ENCODE measurements at places on chromosomes 13 and 19. TPM values are rescaled to one million over a fixed set of nuclear protein-coding genes. Genes with fewer than 3 reads are reported as not detected.
A peak's percentile ranks its signal among the peaks of the same experiment; 100 is the strongest.

DNA sequence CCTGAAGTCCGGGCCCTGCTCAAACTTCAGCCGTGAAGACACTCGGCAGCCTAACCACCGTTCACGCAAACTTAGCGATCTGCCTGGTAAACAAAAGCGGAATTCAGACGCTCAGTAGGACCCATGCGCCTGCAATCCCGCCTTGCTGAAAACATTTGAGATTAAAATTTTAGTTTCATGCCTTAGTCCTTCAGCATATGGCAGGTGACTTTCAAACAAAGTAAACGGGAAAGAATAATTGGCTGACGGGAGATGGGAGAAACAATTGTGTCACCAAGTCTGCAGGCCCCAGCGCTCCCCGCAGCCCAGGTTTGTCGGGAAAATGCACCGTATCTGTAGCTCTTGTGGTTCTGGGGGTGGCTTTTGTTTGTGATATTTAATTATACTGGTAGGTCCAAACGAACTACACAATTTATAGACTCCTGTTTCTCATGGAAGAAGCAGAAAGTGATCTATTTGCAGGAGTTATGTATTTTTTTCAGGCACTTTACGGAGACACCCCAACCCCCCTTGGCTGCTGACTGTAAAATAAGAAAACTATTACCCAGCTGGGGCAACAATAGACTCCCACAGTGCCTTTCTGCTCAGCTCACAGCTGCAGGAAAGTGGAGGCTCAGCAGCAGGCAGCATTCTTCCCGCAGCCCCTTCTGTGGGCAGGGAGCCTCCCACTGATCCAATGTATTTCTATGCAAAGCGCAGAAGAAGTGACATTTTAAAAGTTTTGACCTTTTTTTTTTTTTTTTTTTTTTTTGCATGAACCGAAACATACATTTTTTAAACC lies 94.8 kb downstream of the SOX1 start:
- no peaks in the 10 kb centered on the region for H3K36me3 ChIP-seq
- no peaks in the 10 kb centered on the region for H3K4me1 ChIP-seq
- no peak overlapping the region for H3K27ac ChIP-seq
- peaks cover 52% of the 10 kb centered on the region for H3K27me3 ChIP-seq
- H3K4me3 ChIP-seq: no peak overlapping the region

The ZFP28 gene
- total RNA-seq: 6.3 TPM

The USHBP1 gene
- total RNA-seq: 4.8 TPM

DNA sequence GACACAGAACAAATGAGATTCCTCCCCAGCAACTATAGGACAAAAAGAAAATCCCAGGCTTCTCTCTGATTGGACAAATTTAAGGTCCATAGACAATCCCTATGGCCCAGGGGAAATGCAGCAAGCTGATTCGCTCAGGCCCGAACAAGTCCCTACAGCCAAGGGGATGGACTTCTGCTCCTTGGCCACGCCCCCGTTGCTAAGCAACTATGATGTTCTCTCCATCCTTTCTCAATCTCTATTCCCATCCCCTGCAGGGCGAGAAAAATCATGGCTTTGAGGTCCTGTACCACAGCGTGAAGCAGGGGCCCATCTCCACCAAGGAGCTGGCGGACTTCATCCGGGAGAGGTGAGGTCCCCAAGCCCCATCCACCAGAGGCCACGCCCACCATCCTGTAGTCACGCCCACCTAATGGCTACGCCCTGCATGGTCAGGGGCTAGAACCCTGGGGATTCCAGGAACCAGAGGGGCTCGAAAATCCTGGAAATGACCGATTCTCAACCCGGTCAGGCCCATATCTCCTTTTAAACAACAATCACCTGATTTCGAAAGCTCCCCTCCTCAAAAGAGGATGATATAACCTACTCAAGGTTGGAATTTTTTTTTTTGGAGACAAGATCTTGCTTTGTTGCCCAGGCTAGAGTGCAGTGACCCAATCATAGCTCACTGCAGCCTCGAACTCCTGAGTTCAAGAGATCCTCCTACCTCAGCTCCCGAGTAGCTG lies 11.4 kb downstream of the FCHO1 start:
- no peak overlapping the region for H3K27ac ChIP-seq
- H3K36me3 ChIP-seq: peaks cover 6% of the 10 kb centered on the region
- H3K27me3 ChIP-seq: no peaks in the 10 kb centered on the region
- no peak overlapping the region for H3K4me3 ChIP-seq

The SPC24 gene
- total RNA-seq: 12.1 TPM

DNA sequence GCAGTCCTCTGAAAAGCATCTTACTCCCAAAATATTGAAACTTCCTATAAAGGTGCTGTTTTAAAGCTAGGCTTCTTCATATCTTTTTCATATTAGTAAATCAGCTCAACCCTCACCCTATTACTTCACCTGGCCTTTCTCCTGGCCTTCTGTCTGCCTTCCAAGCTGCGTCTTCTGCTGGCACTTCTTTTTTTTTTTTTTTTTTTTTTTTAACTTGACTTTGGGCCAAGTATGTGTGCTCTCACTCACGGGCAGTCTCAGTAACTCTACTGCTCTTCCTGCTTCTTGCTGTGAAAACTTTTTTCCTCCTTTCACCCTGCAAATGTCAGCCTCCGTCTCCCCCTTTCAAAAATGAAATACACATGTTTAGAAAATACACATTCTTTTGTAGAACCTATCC lies 41.2 kb upstream of the KCTD4 start:
- no peak overlapping the region for H3K27ac ChIP-seq
- no peak for DNase-seq
- peaks cover 8% of the 10 kb centered on the region for H3K4me1 ChIP-seq
- no peaks in the 10 kb centered on the region for H3K36me3 ChIP-seq
- no peak overlapping the region for H3K4me3 ChIP-seq
- H3K27me3 ChIP-seq: no peaks in the 10 kb centered on the region

GRCh38 chr19:44202470-44202869 lies 9.9 kb upstream of the ZNF227 start:
- no peak overlapping the region for H3K27ac ChIP-seq
- no peak for DNase-seq
- H3K36me3 ChIP-seq: no peaks in the 10 kb centered on the region
- H3K4me3 ChIP-seq: no peak overlapping the region

DNA sequence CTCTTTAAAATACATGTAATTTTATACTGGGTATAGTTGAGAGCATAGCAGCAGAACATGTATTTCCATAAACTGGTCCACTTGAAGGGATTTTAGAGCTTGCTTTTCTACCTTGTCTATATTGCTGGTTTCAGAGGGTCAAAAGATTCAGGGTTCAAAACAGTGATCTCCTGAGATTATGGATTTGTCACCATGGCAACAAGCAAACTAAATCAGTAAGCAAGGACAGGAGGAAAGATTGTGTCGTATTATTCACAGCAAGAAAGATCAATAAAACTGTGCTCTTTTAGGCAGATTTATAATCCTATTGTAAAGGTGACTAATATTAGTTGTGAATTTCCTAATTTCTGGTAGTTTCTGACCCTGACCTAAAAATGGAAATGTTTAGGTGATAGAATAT lies 496.4 kb downstream of the LMO7 start:
- no peaks in the 10 kb centered on the region for H3K4me1 ChIP-seq
- DNase-seq: no peak
- no peaks in the 10 kb centered on the region for H3K36me3 ChIP-seq
- H3K4me3 ChIP-seq: no peak overlapping the region
- no peak overlapping the region for H3K27ac ChIP-seq

The FXYD3 gene
- 207 TPM for total RNA-seq

The ZNF418 gene
- 8.0 TPM for total RNA-seq

- H3K36me3 ChIP-seq: no peaks in the 10 kb centered on the region
- no peak overlapping the region for H3K4me3 ChIP-seq
- H3K27ac ChIP-seq: no peak overlapping the region
Measured at GRCh38 chr19:54230031-54230430, 7.2 kb upstream of the LILRB3 start.

The PTGIR gene
- 12.1 TPM for total RNA-seq

DNA sequence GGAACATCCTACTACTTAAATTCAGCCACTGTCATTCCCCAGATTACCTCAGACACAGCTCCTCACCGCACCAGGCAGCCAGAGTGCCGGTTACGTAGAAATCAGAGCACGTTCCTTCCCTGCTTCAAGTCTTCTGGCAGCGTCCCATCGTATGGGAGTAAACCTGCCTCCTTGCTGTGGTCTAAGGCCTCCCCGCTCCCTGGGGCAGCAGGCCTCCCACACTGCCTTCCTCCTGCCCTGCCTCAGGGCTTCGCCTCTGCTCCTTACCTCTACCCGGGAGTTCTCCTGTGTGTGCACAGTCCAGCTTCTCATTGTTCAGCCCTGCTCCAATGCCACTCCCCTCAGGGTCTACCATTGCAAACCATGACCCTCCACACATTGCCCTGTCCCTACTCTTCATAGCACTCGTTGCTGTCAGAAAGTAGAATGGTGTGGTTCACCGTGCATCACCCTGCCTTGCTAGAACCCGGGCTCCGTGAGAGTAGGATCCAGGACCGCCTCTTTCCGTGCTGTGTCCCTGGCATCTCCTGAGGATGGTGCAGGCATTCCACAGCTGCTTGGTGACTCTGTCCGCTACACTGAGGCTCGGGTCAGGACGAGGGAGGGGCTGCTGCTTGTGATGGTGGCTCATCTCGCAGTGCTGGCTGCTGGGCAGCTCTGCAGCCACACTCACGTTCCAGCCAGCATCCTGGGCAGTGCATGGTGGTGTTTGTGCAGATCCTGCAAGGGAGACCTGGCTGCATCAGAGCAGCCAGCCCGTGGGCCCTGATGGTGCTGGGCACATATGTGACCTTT lies 6.9 kb downstream of the POP4 start:
- H3K36me3 ChIP-seq: peaks cover 81% of the 10 kb centered on the region
- DNase-seq: no peak
- no peaks in the 10 kb centered on the region for H3K27me3 ChIP-seq
- H3K27ac ChIP-seq: no peak overlapping the region
- no peaks in the 10 kb centered on the region for H3K4me1 ChIP-seq

GRCh38 chr13:50726164-50726563 lies 117.3 kb downstream of the DLEU7 start:
- H3K27me3 ChIP-seq: no peaks in the 10 kb centered on the region
- H3K4me3 ChIP-seq: no peak overlapping the region
- no peak for DNase-seq
- H3K4me1 ChIP-seq: no peaks in the 10 kb centered on the region
- H3K27ac ChIP-seq: no peak overlapping the region
- no peaks in the 10 kb centered on the region for H3K36me3 ChIP-seq

GRCh38 chr13:80052286-80052685 lies 288.6 kb downstream of the SPRY2 start:
- H3K27ac ChIP-seq: no peak overlapping the region
- DNase-seq: no peak
- H3K4me3 ChIP-seq: no peak overlapping the region

DNA sequence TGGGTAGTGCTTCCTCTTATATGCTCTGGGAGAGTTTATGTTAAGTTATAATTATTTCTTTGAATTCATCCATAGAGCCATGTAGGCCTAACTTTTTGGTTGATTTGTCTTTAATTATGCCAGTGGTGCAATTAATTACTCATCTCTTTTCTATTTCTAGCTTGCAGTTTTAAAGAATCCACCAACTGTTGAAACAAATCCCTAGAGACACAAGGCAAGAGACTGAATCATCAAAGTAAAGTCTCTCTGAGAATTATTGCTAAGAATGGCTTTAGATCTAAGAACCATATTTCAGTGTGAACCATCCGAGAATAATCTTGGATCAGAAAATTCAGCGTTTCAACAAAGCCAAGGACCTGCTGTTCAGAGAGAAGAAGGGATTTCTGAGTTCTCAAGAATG lies 5.9 kb upstream of the ZNF551 start:
- H3K36me3 ChIP-seq: no peaks in the 10 kb centered on the region
- DNase-seq: no peak
- H3K4me1 ChIP-seq: no peaks in the 10 kb centered on the region
- no peak overlapping the region for H3K4me3 ChIP-seq
- H3K27ac ChIP-seq: no peak overlapping the region

- no peak for DNase-seq
- no peaks in the 10 kb centered on the region for H3K4me1 ChIP-seq
- H3K27me3 ChIP-seq: peaks cover 56% of the 10 kb centered on the region
- no peaks in the 10 kb centered on the region for H3K36me3 ChIP-seq
- H3K4me3 ChIP-seq: no peak overlapping the region
Measured at GRCh38 chr19:13297023-13297422, 146.8 kb downstream of the IER2 start.

GRCh38 chr19:49475191-49475917 lies 1.3 kb downstream of the FLT3LG start:
- H3K4me3 ChIP-seq: peak overlapping the region; percentile 58
- no peak overlapping the region for H3K27ac ChIP-seq
- H3K4me1 ChIP-seq: no peaks in the 10 kb centered on the region
- no peaks in the 10 kb centered on the region for H3K27me3 ChIP-seq
- no peak for DNase-seq

- peaks cover 41% of the 10 kb centered on the region for H3K27me3 ChIP-seq
- no peaks in the 10 kb centered on the region for H3K4me1 ChIP-seq
- no peaks in the 10 kb centered on the region for H3K36me3 ChIP-seq
- DNase-seq: no peak
- H3K4me3 ChIP-seq: no peak overlapping the region
- no peak overlapping the region for H3K27ac ChIP-seq
Measured at GRCh38 chr19:50949861-50950260, 3.0 kb downstream of the KLK5 start.

The ZNF681 gene
- total RNA-seq: 2.6 TPM

The ACP4 gene
- total RNA-seq: not detected

DNA sequence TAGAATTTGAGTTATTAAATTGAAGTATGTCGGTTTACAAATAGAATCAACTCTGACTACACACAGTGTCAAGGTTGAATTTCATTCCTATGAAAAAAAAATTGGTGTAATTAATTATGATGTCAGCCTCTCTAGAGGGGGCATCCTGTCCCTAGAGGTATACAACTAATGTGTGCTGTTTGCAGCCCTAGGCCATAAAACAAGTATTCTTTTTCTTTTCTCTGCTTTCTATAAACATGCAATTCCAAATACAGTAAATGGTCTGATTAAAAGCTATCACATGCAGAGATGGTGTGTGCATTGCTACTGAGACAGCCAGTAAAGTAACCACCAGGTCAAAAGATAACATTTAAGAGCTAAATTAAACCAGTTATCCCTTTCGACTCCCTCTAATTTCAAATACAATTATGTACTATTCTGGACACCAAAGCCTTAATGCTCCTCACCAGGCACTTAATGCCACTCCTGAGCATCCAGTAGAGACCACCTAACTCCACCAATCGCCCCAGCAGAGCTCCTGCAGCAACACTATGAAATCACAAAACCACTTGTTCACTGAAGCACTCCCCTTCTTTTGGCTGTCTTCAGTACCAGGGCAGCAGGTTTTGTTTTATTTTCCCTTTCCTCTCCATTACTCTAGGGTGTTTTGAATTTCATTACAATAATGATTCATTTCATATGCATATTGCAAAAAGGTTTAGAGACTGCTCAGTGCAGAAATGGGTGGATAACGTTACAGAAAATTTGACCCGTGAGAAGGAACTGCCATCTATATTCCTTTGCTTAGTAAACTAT lies 426.9 kb downstream of the PCDH9 start:
- no peaks in the 10 kb centered on the region for H3K4me1 ChIP-seq
- no peaks in the 10 kb centered on the region for H3K36me3 ChIP-seq
- no peak overlapping the region for H3K4me3 ChIP-seq
- no peaks in the 10 kb centered on the region for H3K27me3 ChIP-seq
- no peak for DNase-seq

DNA sequence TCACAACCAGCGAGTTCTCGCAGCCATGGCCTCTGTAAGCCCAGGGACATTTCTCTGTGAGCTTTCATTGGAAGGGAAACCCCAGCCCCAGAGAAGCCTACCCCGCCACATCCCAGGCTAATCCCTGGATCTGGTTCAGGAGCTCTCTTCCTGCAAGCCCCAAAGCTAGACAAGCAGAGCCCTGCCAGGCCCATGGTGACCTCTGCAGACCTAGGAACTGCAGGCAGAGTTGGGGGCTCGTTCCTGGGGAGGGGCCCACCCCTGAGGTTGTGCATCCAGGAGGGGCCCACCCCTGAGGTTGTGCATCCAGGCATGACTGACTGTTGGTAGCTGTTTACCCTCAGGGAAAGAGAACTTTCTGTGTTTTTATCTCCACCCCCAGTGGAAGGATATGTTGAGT lies 21.7 kb downstream of the KCTD15 start:
- H3K4me3 ChIP-seq: no peak overlapping the region
- H3K4me1 ChIP-seq: peaks cover 71% of the 10 kb centered on the region
- H3K27ac ChIP-seq: no peak overlapping the region
- no peaks in the 10 kb centered on the region for H3K27me3 ChIP-seq
- no peak for DNase-seq

Data from left lung (tissue), 14 donors.